Activated T-helper 1 cell treated with anti-CD3 and anti-CD28 coated beads, Interleukin-12 subunit alpha, Interleukin-12 subunit beta, Interleukin-2, Interleukin-4 antibody, amounts not matched to agents 30 ng/mL and 10 ng/mL and 1 ng/mL, durations not matched to agents 14 hours and 24 hours and 36 hours (primary cell): ENCODE measurements at places on chromosomes 6 and 20. TPM values are rescaled to one million over a fixed set of nuclear protein-coding genes. Genes with fewer than 3 reads are reported as not detected.

Gene MAVS
- total RNA-seq, result 40.8 TPM in 2 replicates

DNA sequence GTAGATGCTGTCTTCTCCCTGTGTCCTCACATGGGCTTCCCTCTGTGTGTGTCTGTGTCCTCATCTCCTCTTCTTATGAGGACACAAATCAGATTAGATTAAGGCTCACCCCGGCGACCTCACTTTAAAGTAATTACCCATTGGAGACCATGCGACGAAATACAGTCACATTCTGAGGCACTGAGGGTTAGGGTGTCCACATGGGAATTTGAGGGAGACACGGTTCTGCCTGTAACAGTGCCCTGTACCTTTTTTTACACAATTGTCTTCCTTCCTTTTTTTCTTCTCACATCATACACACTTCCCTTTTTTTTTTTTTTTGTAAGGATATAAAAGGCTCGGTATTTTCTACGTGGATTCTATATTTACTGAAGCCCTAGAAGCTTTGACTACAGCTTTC is 48.9 kb downstream of the DEK start:
- DNase-seq, result no peak
- no peak overlapping the region for H3K27ac ChIP-seq
- peaks cover 6% of the 10 kb centered on the region for H3K36me3 ChIP-seq
- H3K4me1 ChIP-seq, result peaks cover 14% of the 10 kb centered on the region
- no peaks in the 10 kb centered on the region for H3K27me3 ChIP-seq

GRCh38 chr6:105177556-105177955 is 2.3 kb downstream of the POPDC3 start:
- H3K27me3 ChIP-seq, result peaks cover 49% of the 10 kb centered on the region
- no peak overlapping the region for H3K27ac ChIP-seq
- H3K4me1 ChIP-seq, result peaks cover 5% of the 10 kb centered on the region
- no peak overlapping the region for H3K4me3 ChIP-seq

Gene TSHZ2
- 26.0 and 27.5 TPM in 2 replicates for total RNA-seq

DNA sequence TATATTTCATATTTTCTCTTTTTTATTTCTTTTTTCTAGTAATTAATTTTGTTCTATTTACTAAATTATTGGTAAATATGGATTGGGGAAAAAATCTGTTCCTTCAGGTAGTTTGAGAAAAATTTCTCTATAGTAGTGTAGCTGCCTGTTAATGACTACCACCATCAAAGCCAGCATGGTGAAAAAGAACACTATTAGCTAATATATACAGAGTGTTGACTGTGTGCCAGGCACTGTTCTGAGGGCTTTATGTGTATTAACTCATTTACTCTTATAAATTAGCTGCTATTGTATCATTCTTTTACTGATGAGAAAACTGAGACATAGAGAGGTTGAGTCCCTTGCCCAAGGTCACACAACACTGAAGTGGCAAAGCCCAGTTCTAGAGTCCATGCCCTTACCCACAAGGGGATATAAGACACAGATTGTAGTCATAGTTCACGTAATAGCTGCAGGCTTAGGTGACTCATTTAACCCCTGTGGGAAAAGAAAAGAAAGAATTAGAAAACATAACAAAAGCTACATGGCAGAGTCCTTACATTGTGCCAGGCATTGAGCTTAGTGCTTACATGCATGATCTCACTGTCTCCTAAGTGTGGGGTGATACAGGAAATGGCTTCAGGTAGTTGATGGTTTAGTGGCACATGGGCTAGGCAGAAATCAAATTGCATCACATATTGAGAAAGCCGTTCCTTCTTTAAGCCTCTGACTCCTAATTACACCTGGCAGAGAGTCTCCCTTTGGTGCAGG is 12.2 kb upstream of the AKIRIN2 start:
- no peaks in the 10 kb centered on the region for H3K27me3 ChIP-seq
- DNase-seq, result no peak
- H3K4me1 ChIP-seq, result peaks cover 13% of the 10 kb centered on the region
- no peaks in the 10 kb centered on the region for H3K36me3 ChIP-seq
- no peak overlapping the region for H3K27ac ChIP-seq

DNA sequence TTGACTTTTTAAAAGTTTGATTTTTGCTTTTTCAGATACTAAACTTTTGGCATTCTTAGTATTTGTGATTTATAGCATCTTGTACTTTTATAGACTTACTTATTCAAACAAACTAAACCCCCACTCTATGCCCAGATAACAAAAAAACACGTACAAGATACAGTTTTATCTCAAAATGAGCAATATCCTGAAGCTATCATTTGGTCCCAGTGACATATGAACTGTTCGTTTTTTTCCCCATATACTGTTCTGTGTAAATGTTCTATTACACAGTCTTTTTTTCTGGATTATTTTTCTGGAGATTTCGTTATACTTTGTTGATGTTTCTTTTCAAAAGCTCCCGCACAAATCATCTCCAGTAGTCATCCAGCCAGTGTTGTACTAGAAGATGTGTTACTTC is 27.3 kb upstream of the SERINC3 start:
- H3K4me3 ChIP-seq, result no peak overlapping the region
- no peak for DNase-seq
- H3K36me3 ChIP-seq, result peaks cover 3% of the 10 kb centered on the region
- peaks cover 22% of the 10 kb centered on the region for H3K4me1 ChIP-seq
- H3K27me3 ChIP-seq, result no peaks in the 10 kb centered on the region

DNA sequence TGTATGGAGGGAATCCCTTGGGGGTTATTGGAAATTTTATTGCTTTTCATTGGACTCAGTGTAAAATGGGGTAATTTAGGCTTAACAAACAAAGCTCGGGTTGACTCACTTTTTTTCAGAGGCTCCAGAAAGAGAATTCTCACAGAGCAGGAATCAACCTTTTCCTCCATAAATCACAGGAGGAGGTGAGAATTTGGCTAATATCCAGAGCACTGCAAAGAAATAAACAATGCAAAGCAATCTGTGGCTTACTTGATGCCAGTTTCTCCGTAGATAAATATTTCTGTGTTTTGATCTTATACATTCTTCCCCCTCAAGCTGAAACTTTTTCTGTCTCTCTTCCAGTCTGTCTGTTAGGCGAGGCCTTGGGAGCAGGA is 176.6 kb downstream of the TSHZ2 start:
- peaks cover 4% of the 10 kb centered on the region for H3K36me3 ChIP-seq
- peak overlapping the region; percentile 75 for H3K27ac ChIP-seq
- H3K4me3 ChIP-seq, result peak overlapping the region; percentile 45
- H3K27me3 ChIP-seq, result no peaks in the 10 kb centered on the region

- DNase-seq, result no peak
- no peaks in the 10 kb centered on the region for H3K36me3 ChIP-seq
- H3K4me3 ChIP-seq, result no peak overlapping the region
- H3K4me1 ChIP-seq, result no peaks in the 10 kb centered on the region
Observed at GRCh38 chr20:22339091-22339881, 245.1 kb downstream of the FOXA2 start.

- no peaks in the 10 kb centered on the region for H3K36me3 ChIP-seq
- peaks cover 19% of the 10 kb centered on the region for H3K27me3 ChIP-seq
- peaks cover 12% of the 10 kb centered on the region for H3K4me1 ChIP-seq
- no peak overlapping the region for H3K4me3 ChIP-seq
- no peak for DNase-seq
Observed at GRCh38 chr20:10219993-10220750, 1.5 kb downstream of the SNAP25 start.
